ENCODE measurements at places on chromosomes 3 and 15.

- DNase-seq, result no peak
Measured at GRCh38 chr15:50163719-50164410, 18.1 kb upstream of the SLC27A2 start.

GRCh38 chr3:58051196-58051595 lies 43.0 kb downstream of the FLNB start:
- no peak for DNase-seq

DNA sequence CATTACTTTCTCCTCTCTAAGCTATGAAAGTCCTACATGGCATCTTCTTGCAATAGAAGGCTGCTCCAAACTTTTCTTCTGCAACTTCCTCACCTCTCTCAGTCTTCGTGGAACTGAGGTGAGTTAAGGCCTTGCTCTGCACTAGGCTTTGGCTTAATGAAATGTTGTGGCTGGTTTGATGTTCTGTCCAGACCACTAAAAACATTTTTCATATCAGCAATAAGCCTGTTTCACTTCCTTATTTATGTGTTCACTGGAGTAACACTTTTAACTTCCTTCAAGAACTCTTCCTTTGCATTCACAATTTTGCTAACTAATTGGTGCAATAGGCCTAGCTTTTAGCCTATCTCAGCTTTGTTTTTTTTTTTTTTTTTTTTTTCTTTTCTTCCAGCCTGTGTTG lies 335.3 kb upstream of the NECTIN3 start:
- DNase-seq, result no peak

DNA sequence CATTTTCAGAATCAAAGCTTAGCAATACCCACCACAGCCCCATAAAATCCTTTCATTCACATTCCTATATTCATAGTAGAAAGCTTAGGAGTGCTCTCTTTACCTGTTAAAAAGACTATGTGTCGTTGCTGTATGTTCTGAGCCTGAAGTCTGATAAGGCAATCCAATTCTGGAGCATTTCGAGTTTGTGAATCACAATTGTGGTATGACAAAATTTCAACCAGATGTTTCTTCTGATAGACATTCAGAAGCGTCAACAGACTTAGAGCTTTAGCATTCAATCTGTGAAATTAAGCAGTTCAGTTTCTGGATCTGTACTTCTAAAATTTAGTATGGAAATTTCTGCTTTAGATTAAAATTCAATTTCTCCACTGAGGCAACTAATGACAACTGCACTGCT lies 58.3 kb downstream of the TASOR start:
- DNase-seq, result no peak

DNA sequence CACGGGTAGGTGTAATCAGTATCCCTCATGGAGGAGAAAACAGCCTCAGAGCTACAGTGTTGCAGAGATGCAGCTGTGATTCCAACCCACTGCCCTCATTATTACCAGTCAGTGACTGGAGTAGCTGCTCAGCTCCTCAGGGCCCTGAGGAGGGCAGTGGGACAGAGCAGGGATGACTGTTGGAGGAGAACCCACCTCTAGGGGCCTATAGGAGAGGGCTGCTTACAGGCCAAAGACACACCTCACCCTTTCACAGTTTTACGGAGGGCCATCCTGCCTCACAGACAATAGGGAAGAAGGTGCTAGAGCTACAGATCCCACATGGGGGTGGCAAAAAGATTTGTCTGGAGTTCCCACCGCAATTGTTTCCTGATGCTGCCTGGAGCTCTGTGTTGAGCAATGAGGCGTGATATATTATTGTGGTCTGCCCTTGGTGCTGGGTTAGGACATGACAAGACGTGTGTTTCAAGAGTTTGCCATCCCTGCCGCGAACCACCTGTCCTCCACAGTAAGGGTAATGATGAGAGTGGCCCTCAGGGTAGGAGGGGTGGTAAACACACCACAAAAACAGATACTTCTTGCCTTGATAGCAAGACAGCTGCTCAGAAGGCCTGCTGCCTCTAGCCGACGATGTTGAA lies 140.5 kb upstream of the TPM1 start:
- no peak for DNase-seq

DNA sequence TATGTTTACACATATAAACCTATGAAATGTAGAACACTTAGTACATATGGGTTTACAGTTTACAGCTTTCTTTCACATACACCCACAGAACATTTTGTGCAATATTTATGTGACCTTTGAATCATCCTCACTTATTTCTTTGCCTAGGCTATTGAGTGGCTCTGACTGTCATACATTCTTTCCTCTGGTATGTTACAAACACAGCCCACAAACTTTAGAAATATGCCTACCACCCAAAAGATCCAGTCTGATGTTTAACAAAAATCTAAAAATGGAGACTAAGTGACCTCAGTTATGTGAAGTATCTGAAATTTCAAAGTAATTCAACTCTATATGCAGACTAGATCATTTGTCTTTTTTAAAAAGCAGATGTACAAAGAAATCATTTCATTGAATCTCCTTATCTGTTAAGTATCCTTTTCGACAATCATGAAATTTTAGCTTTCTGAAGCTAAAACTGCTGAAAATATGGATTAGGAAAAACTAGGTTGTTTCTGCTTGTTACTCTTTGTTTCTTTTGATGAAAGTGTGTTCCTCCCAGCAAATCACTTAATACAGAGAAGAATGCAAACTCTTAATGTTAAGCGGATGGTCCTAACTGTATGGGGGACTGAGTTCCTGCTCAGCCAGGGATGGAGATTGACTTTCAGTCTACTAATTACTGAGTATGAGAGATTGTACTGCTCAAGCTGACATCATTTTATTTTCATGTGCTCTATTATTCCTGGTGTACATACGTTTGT lies 27.7 kb downstream of the CCDC54 start:
- DNase-seq, result no peak

GRCh38 chr3:169394316-169394715 lies 269.2 kb downstream of the MECOM start:
- DNase-seq, result no peak

- DNase-seq, result no peak
Measured at GRCh38 chr3:179463319-179463718, 12.0 kb upstream of the GNB4 start.

- DNase-seq, result no peak
Measured at GRCh38 chr3:123880998-123881561, 3.1 kb downstream of the MYLK start.

DNA sequence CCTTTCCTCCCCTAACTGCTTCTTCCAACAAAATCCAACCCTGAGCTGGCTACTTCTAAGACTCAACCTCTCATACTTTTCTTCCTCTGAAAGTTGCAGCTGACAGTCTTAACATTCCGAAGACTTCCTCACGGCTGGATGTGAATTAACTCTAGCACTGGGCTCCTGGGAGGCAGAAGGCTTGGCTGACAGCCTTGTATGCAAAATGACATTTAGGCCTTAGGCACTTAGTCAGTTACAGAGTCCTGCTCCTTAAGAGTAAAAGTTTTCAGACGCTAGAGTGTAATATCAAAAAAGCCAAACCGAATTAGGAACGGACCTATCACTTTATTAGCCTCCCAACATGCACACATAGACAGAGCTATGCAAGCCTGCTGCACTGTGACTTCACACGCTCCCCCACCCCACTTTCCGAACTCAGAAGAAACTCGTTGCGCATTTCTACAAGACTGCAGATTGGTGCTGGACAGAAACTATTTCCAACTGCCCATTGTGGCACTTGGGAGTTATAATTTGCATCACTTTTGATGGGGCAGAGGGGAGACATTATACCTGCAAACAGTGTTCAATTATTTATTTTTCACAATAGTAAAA lies 15.5 kb upstream of the ANXA2 start:
- DNase-seq, result no peak

- no peak for DNase-seq
Measured at GRCh38 chr3:128492671-128493569, at the start of gene GATA2. Gene GATA2, minus strand, starts transcription at chr3:128493201. Its CDS starts 6,170 bp downstream, at chr3:128487031.

DNA sequence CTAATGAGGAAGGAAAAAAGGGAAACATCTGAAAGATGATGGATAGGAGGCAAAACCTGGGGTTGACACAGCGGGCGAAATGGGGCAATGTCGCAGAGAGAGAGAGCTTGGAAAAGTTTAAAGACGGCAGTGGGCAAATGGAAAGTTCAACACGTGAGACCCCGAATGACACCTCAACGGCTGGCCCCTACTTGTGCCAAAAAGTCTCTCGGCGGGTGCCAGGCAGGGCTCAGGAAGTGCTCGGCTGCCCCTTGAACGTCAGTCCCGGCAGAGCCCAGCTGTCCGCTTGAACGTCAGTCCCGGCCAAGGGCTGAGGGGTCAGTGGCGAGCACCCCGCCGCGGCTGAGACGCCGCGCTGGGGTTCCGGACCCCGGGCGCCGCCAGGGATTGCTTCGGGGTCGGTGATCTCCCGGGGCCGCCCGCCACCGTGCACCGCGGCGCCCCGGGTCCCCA lies 658 bp downstream of the EOGT start:
- DNase-seq, result peak; percentile 28

- peak; percentile 35 for DNase-seq
Measured at GRCh38 chr3:136818191-136818768, 646 bp upstream of the SLC35G2 start.

DNA sequence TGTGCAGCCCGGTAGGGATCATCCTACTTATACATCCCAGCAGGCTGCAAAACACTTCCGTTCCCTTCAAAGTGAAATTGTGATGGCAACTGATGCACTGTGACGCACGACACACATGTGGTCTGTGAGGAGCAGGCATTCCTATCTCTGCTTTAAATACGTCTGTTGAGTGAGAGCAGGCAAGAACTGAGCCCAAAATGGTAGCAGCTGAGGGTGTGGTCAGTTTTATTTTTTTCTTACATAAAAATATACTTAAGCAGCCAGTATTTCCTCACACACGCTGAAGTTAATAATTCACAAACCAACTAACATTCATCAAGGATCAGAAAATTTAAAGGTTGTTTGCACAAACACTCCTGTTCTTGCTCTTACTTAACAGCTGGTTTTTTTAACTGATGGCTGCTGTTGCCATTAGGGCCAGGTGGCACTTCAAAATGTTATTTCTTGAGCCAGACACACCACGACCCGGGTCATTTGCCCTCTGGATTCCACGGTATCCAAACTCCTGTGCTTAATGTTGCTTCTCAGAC lies 23.9 kb downstream of the LRIG1 start:
- DNase-seq, result no peak

GRCh38 chr15:92683511-92683834 lies 27.9 kb upstream of the FAM174B start:
- no peak for DNase-seq

- DNase-seq, result no peak
Measured at GRCh38 chr3:50278880-50279224, at the start of gene LSMEM2. Gene LSMEM2, plus strand, starts transcription at chr3:50279087. Its CDS starts 27 bp downstream, at chr3:50279114.

- DNase-seq, result no peak
Measured at GRCh38 chr15:99429681-99430081, 136.1 kb upstream of the MEF2A start.

- no peak for DNase-seq
Measured at GRCh38 chr3:48686538-48687219, 964 bp upstream of the NCKIPSD start.

- no peak for DNase-seq
Measured at GRCh38 chr3:4656059-4656458, 162.9 kb downstream of the ITPR1 start.

DNA sequence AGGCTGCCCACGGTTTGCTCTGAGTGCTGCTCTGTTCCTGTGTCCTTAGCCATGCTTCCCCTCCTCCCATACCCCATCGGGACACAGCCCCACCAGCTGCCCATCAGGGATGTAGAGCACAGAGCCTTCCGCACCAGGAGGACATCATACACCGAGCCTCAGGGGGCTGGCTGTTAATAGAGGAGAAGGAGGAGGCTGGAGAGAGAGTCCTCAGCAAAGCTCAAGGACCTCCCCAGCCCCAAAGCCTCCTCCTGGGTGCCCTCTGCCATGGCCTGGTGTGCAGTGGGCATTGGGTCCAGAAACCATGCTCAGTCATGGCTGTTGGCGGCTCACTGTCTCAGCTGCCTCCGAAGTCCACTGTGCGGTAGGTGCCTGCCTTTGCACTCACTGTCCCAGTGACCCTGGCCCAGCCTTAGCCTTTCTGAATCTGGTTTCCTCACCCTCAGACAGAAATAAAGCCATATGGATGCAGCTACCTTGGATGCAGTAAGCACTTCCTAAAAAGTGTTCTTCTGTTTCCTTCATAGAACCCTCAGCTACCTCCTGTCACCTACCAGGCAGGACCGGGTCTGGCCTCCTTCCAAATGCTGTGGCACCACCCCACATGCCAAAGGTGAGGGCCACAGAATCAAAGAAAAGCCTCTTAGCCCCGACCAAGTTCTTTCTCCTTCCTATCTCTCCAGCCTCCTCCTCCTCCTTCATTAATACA lies 53.9 kb downstream of the ACAD9 start:
- DNase-seq, result no peak

GRCh38 chr3:60591267-60591666 lies 660.0 kb downstream of the FHIT start:
- no peak for DNase-seq

GRCh38 chr3:8494327-8494726 lies 7.3 kb upstream of the LMCD1 start:
- DNase-seq, result no peak

DNA sequence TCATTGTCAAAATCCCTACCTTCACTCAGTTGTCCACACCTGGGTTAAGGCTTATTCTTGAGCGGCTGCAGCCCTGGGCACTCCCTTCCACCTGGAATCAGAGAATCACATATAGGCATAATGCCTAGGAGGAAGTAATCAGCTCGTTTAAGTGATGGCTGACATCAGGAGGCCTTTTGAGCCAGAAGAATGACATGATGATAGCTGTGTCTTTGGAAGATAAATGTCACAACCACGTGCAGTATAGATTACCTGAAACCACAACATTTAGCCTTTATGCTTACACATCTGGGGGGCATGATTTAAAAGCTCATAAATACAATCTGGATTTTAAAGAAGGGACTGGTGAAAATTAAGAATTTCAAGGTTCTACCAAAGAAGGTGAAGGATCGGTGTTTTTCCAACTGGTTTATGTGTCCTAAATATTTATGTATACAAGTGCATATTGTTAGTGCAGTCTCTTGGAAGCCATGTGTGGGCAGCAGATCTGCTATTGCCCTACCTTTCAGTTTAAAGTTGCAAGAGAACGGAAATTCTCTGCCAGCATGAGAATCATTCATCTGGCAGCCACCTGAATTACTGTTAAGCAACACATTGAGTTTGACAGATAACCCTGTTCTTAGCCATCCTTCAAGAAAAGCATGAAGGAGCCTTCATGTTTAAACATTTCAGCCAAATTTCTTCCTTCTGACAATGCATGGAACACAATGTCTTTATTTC lies 163.4 kb upstream of the NR2E3 start:
- DNase-seq, result no peak

DNA sequence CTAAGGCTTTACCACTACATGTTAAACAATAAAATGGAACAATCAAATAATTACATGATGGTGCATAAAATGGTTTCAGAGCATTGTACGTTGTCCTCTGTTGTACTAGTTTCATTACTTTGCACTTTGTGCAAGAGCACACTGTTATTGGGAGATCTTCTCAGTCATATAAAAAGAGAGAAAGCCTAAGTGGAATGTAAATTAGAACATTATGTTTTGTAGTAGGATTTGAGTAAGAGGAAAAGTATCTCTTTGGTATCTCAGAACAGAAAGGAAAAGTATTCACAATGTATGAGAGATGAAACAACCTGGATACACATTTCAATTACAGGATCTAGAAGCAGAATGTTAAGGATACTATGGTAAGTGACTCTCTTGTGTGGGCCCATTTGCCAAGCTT lies 26.9 kb upstream of the PLSCR2 start:
- no peak for DNase-seq
